ENCODE measurements at places on chromosomes 2 and 18.
A peak's percentile ranks its signal among the peaks of the same experiment; 100 is the strongest.

- no peak for DNase-seq
Measured at GRCh38 chr2:196607073-196607472, 32.4 kb upstream of the CCDC150 start.

- DNase-seq: peak; percentile 88
Measured at GRCh38 chr2:14960686-14961324, 328.3 kb downstream of the LRATD1 start.

DNA sequence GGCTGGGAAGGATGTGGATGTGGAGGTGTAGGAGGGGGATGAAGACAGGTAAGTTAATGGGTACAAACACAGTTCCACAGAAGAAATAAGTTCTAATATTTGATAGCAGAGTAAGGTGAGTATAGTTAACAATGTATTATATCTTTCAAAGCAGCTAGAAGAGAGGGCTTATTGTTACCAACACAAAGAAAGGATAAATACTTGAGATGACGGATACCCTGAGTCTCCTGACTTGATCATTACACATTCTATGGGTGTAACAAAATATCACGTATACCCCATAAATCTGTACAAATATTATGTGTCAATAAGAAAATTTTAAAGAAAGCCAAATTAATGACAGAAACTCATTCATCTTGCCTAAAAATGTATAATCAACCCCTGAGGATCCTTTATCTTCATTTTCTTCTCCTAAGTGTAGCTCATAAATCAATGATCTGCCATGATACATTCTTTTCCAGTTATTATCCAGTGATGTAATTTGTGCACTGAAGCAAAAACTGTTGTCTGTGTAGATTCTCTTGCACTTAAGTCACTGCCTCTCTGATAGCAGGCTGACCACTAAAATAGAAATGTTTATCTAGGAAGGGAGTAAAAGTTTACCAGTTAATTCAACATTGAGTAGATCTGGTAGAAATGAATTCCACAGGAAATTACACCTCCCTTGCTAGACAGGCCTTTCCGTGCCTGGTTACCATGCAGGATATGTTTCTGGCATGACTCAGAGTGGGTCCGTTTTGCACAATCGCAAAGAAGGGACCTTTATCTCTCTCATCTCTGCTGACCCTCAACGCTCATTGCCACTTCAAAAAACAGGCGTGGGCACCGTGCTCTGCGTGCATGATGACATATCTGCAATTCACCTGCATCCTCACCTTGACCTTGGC lies 249.7 kb upstream of the NCKAP5 start:
- peak; percentile 57 for DNase-seq

DNA sequence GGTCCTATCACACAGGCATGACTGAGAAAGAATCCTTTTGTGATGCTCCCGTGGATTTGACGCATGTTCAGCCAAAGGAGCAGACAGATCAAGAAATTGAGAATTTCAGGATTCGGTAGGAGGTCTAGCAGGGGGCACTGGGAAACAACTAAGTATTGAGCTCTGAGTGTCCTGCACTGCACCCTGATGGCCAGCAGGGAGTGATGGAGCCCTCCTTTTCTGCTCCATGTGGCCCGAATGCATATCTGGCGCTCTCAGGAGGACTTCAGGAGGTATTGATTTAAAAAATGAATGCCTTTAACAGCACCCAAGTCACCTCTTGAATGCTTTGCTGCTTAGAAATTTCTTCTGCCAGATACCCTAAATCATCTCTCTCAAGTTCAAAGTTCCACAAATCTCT lies 58.0 kb downstream of the ZNF519 start:
- no peak for DNase-seq

DNA sequence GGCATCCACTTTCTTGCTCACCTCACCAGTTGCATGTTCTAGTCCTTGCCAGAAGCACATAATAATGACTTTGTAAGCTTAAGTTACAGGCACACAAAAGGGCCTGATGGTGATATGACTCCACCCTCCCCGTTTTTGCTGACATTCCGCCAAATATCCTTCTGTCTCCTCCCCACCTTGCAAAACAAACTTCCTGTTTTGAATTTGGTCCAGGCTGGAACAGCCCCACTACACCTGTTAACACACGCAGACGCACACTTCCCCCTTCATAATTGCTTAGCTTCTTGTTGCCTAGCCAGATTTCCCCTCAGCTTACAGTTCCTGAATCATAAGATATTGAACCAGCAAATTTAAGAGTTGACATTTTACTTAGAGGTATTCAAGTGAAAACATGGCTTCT lies at the start of gene MGAT5:
Gene MGAT5, plus strand, starts transcription at position 269 of the 400 bp plus-strand sequence. CDS start 332 bp downstream, outside the sequence.
- peak; percentile 70 for DNase-seq

- no peak for DNase-seq
Measured at GRCh38 chr2:28035816-28036215, 145.3 kb downstream of the BABAM2 start.

DNA sequence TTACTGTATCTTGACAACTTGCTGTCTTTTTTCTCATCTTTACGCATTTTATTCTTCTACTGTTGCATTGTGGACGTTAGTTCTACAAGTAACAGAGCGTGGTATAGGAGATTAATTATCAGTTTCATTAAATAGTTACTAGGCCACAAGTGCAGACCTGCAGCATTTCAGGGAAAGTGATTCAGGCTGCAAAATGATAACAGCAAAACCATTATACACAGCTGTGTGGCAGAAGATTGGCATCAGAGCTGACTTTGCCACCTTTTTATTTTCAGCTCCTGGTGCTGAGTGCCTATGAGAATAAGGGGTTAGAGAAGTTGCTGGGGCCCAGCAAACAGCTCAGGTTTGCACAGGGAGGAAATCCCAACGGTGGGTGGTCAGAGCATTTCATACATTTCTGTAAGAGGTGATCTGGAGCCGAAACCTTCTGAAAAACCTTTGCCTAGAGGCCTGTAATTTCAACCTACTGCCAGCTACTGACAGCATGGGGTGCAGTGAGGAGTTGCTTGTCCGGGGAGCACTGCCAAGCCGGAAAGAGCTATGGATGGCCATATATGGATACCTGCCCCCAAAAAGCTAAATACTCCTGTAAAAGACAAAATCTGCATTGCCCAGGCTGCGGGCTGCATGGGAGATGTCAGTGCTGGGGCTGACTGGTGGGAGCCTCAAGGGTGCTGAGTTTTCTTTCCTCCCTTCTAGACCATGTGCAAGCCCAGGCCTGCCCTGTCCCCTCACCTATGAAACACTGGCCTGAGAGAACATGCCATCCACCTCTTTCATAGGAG lies 2.7 kb upstream of the CCBE1 start:
- DNase-seq: peak; percentile 62

DNA sequence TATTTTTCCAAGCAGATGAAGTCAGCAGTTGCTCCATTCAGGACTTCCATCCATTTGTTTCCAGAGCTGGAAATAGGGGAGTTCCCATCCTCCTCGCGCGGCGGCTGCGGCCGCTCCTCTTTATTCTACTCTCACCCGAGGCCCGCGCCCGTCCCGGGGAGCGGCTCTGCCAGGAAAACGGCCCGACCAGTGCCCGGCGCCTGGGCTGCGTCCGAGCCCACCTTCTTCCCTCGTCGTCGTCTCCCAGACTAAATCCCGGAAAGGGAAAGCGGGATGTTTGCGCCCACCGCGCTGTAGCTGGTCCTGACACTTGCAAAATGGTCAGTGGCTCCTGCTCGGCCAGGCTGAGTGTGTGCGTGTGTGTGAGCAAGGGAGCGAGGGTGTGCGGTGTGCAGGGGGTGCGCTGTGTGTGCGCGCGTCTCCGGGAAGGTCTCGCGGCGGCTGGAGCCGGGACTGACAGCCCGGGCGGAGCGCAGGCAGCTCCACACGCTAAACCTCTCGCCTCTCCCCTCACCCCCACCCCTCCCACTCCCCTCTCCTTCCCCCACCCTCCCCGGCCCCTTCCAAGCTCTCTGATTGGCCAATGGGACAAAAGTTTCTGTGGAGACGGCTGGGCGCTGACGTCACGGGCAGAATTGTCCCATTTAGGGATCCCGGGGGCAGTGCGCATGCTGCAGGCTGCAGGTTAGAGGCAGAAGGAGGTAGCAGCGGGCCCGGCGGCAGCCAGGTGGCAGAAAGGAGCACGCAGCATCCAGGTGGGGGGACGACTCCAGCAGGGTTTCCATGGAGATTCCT lies at the start of gene NOL4:
Gene NOL4, minus strand, starts transcription at position 491 of the 795 bp plus-strand sequence. CDS start 1,660 bp downstream, outside the sequence.
- DNase-seq: peak; percentile 7

DNA sequence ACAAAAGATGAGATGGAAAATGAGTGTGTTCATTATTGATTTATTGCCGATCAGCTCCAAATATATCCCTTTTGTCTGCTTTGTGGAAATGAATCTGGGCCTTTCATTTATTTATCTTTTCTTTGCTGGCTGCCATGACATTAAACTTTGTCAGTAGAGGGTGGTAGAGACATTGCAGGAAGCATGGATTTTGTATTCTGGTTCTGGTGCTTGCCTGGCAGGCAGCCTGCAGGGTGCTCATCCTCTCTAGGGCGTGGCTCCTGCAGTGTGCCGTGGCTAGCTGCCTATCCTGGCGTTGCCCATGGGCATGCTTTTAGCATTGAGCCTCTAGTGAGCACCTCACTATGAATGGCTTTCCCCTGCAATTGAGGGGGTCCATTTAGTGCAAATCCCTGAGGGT lies 593.1 kb downstream of the RNF144A start:
- no peak for DNase-seq
